ENCODE measurements at places on chromosomes 16 and 17.

GRCh38 chr17:35735036-35735805 is 3.8 kb downstream of the RASL10B start:
- DNase-seq: no peak

- DNase-seq: no peak
These were observed 3.1 kb downstream of the CYB561 start for GRCh38 chr17:63443053-63443452.

- DNase-seq: no peak
These were observed 9.6 kb upstream of the ALDH3A1 start for GRCh38 chr17:19757536-19758180.

DNA sequence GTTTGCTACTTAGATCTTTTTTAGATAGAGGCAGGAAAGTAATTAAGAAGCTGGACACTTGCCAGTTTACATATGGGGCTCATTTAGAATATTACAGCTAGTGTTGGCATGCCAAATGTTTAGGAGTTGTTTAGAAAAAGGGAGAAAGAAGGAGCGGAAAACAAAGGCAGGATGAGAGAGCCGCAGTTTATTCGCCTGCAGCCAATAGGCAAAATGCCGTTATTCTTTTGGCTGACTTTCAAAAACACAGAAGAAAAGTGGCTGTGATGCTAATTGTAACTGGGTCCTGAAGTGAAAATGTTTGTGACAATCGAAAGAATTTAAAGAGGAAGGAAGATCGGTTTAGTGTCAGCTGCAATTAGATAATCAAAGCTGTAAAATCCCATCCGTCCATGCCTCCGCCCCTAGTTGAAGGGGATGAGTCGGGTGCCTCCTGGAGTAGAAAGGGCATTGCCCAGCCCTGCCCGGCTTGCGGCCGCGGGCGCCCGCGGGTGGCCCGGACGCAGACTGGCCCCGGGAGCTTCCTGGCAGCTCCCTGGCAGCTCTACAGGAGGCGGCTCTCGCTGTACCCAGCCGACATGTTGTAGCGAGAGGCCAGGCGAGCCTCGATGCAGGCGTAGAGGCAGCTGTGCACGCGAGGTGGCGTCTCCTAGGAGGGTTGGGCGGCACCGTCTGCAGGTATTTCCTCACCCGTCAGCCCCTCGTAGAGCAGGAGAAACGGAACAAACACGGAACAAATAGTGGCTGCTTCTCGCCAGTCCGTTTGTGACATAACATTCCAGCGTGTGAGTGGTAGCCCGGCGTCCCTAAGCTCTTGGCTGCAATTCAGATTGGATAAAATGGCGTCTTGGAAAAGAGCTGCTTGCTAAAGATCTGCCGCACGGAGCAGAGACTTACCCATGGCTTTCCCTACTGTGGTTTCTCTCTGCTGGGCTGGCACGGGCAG is 82.2 kb downstream of the TNRC6C start:
- no peak for DNase-seq

GRCh38 chr17:73013301-73013700 is 79.2 kb downstream of the SLC39A11 start:
- no peak for DNase-seq

DNA sequence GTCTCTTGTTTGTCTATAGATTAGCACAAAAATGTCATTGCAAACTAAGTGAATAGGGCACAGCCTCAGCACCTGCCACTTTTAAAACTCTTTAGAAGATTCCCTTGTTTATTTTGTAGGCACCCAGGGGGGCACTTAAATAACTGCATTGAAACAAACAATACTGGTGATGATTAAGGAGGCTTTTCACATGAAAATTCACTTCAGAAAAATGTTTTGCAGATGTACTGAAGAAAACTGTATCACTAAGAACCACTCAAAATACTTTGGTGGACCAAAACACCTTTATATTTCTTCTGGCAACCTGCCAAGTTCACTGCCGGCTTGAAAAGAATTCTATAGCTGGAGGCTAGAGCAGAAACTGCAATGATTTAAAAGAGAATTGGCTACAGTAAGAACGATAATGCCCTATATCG is 281.5 kb downstream of the TOX3 start:
- DNase-seq: no peak

DNA sequence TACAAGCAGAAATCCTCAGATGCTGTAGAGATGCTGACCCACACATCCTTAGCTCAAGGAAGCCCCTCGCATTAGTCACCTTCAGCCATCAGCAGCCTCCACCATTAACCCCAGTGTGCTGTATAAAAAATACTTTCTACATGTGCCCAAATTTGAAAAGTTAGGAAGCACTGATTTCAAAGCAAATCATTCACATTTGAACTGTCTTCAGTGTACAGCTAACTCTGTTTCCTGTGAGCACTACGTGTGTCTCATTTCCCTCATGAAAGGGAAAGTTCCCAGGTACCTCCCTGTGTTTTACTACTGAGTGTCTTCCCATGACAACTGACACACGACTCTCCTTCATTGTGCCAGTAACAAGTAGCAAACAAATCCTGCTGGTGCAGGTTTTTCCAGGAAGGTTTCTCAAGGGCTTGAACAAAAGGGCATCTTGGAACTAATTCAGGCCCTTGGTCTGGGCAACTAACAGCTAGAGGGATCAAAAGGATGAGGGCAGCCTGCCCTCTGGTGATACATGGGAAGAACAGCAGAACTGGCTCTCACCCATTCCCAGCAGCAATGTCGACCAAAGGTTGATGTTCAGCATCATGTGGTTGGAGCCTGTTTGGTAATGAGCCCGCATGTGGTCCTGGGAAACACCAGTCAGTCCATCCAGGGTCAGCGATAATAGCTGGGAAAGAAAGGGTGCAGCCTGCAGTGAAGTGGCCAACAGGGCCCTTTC is 4.0 kb downstream of the SLC35B1 start:
- DNase-seq: no peak

DNA sequence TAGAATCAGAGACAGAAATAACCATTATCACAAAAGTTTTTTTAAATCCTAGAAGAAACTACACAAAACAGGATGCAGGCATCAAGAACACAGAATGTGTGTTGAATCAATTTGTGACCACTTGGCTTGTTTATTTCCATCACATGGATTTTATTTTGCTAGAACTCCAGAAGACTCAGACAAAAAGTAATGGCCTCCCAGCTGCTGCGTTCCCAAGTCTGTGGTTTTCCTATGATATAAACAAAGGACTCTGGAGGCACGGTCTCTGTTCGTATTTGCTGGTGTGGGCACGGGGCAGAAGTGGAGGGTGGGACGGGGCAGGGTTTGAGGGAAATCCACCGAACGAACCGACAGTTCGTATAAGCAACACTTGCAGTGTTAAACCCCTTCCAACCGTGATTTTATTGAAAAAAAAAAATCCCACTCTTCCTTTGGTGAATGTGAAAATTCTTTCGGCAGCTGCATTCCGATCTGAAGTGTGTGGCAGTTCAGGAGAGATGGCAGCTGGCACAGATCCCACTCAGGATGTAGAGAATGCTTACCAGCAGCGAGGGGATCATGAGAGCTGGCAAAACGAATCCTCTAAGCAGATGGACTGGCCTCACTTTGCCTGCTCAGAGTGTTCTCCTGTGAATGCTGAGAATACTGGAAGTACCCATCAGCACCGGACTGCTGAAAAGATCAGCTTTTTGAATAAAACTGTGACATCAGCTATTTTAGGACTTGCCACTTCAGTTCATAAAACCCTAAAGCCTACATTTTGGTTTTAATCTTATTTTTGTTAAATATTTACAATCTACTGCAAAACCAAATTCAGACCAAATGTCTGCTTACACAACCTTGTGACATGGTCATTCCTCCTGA is 165.2 kb downstream of the VPS53 start:
- no peak for DNase-seq

DNA sequence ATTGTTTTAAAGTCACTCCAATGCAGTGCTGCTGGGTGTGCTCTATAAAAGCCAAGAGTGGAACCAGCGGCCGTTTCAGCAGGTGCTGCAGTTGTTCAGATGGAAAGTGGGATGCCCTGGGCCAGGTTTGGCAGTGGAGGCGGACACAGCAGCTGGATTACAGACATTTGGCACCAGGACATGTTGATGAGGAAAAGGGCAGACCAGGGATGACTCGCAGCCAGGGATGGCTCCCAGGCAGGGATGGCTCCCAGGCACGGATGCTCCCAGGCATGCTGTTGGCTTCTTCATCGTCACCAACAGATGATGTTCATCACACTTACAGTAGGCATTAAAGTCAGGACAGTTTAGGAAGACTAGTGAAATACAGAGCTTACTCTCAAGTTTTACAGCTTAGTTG is 10.0 kb downstream of the GAN start:
- no peak for DNase-seq

DNA sequence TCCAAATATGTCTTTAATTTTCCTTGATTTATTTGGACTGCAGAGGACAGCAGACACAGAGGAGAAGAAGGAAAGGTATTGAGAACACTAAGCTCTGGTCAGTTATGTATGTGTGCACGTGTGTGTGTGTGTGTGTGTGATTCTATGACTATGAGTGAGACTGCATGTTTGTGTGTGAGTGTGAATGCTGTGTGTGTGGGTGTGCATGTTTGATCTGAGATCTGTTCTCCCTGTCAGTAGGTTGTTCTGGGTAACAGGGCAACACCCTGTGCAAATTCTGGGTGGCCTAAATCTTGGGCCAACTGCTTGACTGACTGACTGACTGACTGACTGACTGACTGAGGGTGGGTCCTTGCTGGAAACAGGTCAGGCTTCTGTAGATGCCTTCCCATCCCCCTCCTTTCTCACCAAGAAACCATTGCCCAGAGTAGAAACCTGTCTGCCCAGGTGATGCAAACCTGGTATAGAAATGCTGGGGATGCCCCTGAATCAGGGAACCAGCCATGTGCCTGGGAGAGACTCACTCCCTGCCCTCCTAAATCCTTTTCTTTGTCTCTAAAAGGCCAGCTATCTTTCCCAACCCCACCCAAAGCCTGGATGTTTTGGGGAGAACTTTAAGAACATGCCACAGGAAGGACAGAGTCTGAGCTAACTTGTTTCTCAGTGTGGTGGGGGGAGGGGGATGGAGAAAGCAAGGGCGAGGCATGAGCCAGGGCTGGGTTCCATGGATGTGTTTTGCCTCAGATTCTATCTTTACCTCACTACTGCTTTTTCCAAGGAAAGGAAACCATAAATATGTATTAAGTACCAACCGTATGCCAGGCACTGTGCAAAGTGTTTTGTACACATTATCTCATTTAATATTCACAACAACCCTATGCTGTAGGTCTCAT is 4.5 kb upstream of the NR1D1 start:
- no peak for DNase-seq
